ENCODE measurements at places on chromosomes 3 and 15. TPM values are rescaled to one million over a fixed set of nuclear protein-coding genes. Genes with fewer than 3 reads are reported as not detected.

Gene TMCO5A
- not detected for total RNA-seq

Gene TNFSF10
- total RNA-seq = 11.7 TPM

Gene BNC1
- total RNA-seq = 2.3 TPM

Gene FGF12
- total RNA-seq = 354 TPM

Gene CCR3
- not detected for total RNA-seq

Gene HYAL2
- total RNA-seq = 46.6 TPM

Gene LINGO1
- total RNA-seq = 12.1 TPM

Gene C3orf85
- not detected for total RNA-seq

All from right cardiac atrium (tissue), 5 donors.